ENCODE measurements at places on chromosomes 3 and 15.

DNA sequence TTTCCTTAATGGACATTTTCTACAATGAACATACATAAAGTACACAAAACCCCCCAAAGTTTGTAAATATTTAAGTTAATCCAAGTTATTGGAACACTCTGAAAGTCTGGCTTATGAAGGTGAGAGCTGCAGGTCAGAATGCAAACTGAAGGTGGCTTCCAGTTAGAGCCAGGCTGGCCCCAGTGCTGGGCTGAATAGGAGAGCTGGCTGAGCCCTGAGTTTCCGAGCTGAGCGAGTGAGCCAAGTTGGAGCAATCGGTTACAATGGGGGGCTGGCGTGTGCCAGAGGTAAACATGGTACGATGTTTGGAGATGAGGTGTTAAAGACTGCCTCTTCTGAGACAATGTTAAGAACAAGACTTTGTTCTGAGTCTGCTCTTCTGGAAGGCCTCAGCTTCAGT is 230.8 kb upstream of the MCTP2 start:
- DNase-seq = no peak

DNA sequence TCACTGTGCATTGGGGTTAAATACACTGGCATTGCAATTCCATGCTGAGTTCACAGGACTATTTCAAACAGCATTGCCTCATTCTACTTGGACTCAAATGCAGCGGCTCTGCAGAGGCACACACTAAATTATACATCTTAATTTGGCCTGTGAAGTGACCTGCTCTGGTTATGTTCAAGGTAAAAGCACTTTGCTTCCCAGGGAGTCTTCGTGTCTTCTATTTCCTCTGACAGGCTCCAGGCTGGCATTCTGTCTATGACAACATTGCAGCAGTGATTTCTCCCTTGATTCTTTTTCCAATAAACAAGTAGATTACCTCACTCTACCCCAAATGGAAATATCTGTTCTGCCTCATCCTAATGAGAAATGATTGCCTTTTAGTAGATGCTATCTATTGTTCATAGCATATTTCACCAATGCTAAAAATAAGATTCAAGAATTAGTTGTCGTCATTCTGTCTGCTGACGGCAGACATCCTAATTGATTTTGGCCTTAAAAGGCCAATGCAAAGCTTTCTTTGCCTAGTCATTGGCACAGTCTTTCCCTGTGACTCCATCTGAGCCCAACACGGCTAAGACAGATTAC is 33.8 kb downstream of the FMN1 start:
- no peak for DNase-seq

DNA sequence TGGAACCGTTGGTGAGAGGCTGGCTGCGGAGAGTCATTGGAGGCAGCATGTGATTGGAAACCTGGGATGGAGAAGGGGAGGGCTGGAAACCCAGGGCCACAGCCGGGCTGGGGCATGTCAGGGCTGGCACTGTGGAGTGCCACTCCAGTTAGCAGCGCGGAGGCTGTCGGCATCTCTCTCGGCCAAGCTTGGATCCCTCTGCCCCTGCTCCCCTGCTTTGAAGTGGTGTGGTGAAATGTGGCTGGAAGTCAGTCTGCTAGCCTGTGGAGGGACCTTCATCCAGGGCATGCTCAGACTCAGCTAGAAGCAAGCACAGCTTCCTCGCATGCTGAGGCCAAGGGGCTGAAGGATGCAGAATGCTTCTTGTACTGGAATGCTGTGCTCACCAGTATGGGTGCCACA is 13.5 kb downstream of the SLCO3A1 start:
- no peak for DNase-seq

GRCh38 chr3:55162031-55162795 is 234.4 kb upstream of the LRTM1 start:
- no peak for DNase-seq

DNA sequence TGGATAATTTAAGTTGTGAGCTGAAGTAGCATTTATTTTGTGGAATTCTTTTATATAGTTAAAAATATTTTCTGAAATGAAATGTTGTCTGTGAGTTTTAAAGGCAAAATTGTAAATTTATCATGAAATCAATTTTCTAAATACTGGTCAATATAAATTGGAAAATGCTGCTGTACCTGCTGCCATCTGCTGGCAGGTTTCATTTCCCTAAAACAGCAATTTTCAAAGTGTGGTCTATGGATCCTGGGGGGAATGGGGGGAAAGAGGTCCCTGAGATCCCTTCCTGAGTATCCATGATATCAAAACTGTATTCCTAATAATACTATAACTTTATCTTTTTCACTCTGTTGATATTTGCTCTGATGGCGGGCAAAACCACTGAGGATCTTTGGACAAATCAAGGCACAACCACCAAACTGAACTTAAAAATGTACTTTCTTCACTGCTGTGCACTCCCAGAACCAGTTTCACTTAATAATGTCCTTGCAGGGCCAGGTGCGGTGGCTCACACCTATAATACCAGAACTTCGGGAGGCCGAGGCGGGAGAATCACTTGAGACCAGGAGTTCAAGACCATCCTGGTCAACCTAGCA is 17.2 kb upstream of the CCR4 start:
- peak; percentile 47 for DNase-seq

- no peak for DNase-seq
Measured at GRCh38 chr3:78757731-78758130, 1010.1 kb downstream of the ROBO1 start.

DNA sequence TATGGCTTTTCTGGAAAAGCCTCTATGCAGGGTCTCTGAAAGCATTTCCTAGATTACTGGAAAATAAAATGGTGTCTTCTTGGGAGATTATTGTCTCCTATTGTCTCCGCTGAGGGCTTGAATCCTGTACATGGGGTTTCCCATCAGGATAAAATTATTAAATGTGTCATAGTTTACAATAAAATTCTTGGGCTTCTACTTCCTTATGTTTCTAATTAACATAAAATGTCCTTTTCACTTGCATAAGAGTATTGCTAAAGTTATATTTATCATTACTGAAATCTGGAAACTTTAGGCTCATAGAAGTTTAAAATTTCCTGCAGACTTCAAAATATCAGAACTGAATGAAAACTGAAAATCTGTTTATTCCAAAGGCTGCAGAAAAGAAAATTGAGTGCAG is 595.5 kb upstream of the AGTR1 start:
- no peak for DNase-seq

DNA sequence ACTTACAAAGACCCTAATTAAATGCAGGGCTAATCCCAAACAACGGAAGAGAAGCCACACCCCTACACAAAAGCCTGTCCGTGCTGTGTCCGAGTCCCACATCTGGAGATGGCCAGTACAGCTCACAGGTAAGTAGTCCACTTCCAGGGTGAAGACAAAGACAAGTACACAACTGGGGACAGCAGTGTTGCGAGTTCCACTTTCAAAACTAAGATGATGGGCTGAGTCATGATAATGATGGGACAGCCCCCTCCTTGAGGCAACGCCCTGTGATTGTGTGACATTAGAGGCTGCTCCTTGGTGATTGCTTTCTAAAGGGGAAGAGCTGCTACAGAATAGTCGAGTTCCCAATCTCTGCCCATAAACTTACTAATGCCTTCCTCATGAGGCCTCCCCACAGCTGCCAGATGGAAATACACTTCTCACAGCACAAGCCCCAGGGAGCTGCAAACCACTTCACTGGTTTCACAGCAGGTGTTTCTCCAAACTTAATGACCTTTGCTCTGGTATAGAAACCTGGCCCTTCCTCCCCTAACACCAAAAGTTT is 27.6 kb downstream of the RFT1 start:
- DNase-seq = peak; percentile 50

DNA sequence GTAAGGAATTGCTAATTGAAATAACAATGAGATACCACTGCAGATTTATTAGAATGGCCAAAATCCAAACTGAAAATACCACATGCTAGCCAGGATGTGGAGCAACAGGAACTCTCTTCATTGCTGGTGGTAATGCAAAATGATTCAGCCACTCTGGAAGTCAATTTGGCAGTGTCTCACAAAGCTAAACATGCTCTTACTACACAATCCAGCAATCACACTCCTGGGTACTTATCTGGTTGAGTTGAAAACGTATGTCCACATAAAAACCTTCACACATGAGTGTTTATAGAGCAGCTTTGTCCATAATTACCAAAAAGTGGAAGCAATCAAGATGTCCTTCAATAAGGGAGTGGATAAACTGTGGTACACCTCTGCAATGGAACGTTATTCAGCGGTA is 113.3 kb downstream of the SMAD6 start:
- DNase-seq = no peak

DNA sequence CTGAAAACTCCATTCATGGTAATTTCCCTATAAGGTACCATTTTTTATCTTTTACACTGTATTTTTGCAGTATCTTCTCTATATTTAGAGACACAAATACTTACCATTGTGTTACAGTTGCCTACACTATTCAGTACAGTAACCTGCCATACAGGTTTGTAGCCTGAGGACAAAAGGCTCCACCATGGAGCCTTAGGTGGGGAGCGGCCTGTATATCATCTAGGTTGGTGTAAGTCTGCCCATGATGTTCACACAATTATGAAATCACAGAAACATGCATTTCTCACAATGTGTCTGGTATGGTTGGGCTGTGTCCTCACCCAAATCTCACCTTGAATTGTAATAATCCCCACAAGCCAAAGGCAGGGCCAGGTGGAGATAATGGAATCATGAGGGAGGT is 43.9 kb upstream of the LYSMD4 start:
- DNase-seq = no peak

- DNase-seq = no peak
Measured at GRCh38 chr15:83694536-83694935, 40.6 kb downstream of the ADAMTSL3 start.

DNA sequence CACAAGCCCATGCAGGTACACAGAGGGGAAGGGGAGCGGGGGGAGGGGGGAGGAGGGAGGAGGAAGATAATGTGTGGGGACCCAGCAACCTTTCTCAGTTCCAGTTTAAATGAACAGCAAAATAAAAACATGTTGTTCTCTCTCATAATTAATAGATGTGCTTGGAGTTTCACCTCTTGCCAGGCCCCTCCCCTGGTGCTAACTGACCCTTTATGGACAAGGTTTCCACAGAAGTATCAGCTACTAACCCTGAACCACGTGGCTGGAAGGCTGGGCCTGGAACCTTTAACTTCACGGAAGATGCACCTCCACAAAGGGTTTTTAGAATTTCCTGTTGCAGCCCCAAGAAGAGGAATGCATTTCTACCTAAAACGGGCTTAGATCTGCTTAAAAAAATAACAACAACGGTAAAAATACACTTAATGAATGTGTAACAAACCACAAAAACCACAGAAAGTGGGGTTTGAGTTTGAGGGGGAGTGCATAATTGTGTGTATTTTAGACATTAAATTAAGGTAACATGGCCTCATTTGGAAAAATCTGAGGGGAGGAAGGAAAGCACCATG is 14.8 kb upstream of the SMAD3 start:
- no peak for DNase-seq

GRCh38 chr3:108388136-108389132 is 92.1 kb downstream of the HHLA2 start:
- DNase-seq = no peak

DNA sequence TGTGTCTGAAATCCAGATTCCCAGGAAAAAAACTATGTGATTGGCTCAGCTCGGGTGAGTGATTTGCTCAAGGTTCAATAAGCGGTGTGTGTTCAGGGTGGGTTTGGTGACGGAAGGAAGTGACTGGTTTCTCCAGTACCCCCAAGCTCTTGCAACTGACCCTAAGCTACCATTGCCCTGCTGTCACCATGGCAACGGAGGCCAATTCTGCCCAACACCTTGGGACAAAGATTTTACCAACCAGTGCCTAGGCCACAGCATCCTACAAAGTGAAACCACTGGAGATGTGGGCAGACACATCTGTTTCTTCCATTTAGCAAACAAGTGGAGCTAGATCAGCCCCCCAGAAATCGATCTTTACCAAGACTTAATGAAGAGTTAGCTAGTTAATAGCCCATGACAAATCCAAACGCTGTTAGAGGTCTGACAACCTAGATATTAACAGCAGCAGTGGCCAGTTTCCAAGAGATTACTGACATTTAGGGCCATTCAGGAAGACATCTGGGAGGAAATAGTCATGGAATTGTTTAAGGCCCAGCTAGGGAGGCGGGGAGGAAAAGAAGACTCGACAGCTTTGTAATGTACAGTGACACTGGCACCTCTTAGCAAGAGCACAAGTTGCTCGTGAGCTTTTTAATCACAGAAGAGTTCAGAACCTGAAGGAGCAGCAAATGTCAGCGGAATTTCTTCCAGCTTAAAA is 195.9 kb downstream of the SLCO3A1 start:
- DNase-seq = no peak

DNA sequence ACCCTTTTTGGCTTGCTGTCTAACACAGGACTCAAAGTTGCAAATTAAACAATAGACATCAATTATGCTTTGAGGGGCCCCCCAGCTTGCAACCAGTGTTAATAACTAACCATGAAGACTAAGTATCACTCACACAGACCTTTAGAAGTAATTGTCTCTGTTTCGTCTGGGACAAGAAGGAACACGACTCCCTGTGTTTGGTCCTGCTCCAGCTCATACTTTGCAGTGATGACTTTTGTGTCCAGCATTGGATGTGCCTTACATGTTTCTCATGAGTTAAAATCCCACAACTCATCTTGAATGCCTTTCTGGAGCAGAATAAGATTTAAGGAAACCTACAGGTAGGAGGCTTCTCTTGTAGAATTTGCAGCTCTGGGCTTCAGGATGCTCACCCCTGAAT is 53.1 kb downstream of the GMNC start:
- DNase-seq = no peak

- peak; percentile 40 for DNase-seq
Measured at GRCh38 chr15:73851689-73852088, 21.7 kb upstream of the TBC1D21 start.

Measured in stimulated activated CD4-positive, alpha-beta T cell treated with anti-CD3 and anti-CD28 coated beads, Interleukin-2, amount 100 ng/mL, for 24 hours (primary cell).